Activated T-cell treated with anti-CD3 and anti-CD28 coated beads, Interleukin-2, amount 50 U/mL, for 72 hours (primary cell): ENCODE measurements at places on chromosomes 7 and 10.

GRCh38 chr10:129538236-129538635 is 71.2 kb downstream of the MGMT start:
- DNase-seq = no peak

- DNase-seq = no peak
Observed at GRCh38 chr7:29066641-29067040, 79.7 kb downstream of the CPVL start.

DNA sequence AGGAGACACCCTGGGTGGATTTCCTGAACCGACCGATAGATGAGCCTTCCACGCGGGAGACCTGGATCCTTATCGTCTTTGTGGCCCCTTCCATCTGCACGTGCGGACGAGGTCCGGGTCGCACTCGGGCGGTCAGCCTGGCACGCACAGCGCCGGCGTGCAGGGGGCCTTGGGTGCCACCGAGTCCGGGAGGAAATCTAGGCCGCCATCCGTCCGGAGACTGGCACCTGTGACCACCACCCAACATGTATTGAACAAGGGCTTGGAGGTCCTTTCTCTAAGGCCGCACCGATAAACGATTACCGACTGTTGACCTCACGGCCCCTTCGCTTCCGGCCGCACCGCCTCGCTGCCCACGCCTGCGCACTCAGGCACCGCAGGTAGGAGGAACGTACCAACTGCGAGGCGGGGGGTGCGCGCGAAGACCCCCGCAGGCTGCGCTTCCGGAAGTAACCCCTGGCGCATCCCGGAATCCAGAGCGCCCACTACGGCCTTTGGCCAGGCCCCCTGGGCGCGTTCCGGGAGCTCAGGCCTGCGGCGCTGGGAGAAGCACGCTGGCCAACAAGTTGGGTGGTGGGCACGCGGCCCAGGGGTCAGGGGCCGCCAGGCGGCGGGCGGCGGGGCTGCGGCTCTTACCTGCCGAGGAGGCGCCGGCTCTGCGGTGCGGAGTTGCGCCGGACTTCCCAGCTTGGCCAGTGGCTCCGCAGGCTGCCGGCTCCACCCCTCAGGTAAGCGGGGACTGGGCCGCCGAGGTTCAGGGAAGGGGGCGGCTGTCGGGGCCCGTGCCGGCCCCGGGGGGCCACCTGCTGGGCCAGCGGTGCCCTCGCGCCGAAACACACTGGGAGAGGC is at the start of the genes ACTR3C and LRRC61:
Gene ACTR3C, minus strand, starts transcription at position 713 of the 849 bp plus-strand sequence. CDS start 28,249 bp downstream, outside the sequence.
Gene LRRC61, plus strand, starts transcription at position 523 of the 849 bp plus-strand sequence. CDS start 13,507 bp downstream, outside the sequence.
- peak; percentile 84 for DNase-seq

DNA sequence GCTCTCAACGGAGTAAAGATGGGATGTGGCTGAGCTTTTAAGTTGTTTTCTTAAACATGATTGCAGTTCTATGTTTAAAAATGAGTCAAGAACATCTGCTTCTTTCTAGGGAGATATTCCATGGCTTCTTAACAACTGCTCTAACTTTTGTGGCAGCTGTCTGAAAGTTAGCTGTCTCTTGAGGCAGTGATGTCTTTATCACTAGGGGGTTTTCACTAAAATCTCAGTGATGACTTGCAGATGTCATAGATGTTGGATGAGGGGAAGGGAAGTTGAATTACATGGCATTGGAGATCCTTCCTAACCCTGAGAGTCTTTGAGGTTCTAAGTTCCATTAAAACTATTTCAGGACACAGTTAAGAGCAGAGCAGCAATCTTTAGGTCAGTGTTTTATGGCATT is 43.5 kb downstream of the PRKG1 start:
- no peak for DNase-seq

DNA sequence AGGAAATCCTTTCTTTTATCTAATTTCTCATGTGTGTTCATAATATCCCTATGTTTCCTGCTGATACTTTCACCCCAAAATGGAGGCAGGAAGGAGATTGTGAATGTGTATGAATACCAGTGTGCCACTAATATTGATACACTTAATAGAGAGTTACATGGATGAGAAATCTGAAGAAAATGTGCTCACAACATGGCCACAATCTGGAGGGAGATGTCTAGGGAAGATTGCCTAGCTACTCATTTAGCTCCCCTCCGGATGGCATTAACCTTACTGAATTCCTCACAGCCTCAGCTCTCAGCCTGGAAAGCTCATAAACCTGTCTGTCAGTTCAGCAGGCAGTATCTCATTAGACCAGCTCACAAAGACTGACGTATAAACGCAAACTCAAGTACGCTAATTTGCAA is 23.4 kb upstream of the DMTF1 start:
- DNase-seq = no peak
